Activated CD8-positive, alpha-beta T cell treated with anti-CD3 and anti-CD28 coated beads for 36 hours (primary cell): ENCODE measurements at places on chromosomes 6 and 20. TPM values are rescaled to one million over a fixed set of nuclear protein-coding genes. Genes with fewer than 3 reads are reported as not detected.
A peak's percentile ranks its signal among the peaks of the same experiment; 100 is the strongest.

GRCh38 chr6:152094992-152095592 lies 287.6 kb downstream of the ESR1 start:
- peak; percentile 59 for DNase-seq
- H3K27ac ChIP-seq, result no peak overlapping the region
- no peaks in the 10 kb centered on the region for H3K36me3 ChIP-seq

Gene RAET1L
- not detected for total RNA-seq

Gene WFDC10B
- total RNA-seq, result not detected

GRCh38 chr6:137036566-137037300 lies 8.0 kb downstream of the IL20RA start:
- DNase-seq, result no peak
- H3K36me3 ChIP-seq, result no peaks in the 10 kb centered on the region
- H3K27me3 ChIP-seq, result peaks cover 49% of the 10 kb centered on the region
- no peak overlapping the region for H3K27ac ChIP-seq

- no peak for DNase-seq
- H3K4me3 ChIP-seq, result no peak overlapping the region
- H3K36me3 ChIP-seq, result no peaks in the 10 kb centered on the region
- no peak overlapping the region for H3K27ac ChIP-seq
- H3K4me1 ChIP-seq, result no peaks in the 10 kb centered on the region
- H3K27me3 ChIP-seq, result no peaks in the 10 kb centered on the region
Observed at GRCh38 chr20:57047281-57048026, 219.0 kb downstream of the BMP7 start.

DNA sequence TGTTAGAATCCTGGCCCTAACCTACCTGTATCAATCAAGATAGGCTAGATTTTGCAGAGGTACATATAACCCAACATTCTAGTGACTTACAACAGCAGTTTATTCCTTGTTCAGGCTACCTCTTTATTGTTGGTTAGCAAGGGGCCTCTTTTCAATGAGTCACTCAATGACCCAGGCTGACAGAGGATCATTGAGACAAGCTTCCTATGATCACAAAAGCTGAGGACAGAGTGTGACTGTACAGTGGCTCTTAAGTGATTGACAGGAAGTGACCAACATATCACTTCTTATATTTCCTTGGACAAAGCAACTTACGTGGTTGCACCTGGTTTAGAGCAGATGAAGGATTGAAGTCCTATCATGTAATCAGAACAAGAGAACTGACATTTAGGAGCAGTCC lies 740.9 kb downstream of the FRK start:
- no peak overlapping the region for H3K4me3 ChIP-seq
- H3K27me3 ChIP-seq, result no peaks in the 10 kb centered on the region
- DNase-seq, result no peak
- no peaks in the 10 kb centered on the region for H3K4me1 ChIP-seq
- no peaks in the 10 kb centered on the region for H3K36me3 ChIP-seq

GRCh38 chr20:1783245-1783644 lies 112.0 kb upstream of the SIRPA start:
- no peak overlapping the region for H3K4me3 ChIP-seq
- no peaks in the 10 kb centered on the region for H3K36me3 ChIP-seq
- H3K27me3 ChIP-seq, result peaks cover 26% of the 10 kb centered on the region
- no peaks in the 10 kb centered on the region for H3K4me1 ChIP-seq
- DNase-seq, result no peak

Gene RNF144B
- 1.9 TPM for total RNA-seq

DNA sequence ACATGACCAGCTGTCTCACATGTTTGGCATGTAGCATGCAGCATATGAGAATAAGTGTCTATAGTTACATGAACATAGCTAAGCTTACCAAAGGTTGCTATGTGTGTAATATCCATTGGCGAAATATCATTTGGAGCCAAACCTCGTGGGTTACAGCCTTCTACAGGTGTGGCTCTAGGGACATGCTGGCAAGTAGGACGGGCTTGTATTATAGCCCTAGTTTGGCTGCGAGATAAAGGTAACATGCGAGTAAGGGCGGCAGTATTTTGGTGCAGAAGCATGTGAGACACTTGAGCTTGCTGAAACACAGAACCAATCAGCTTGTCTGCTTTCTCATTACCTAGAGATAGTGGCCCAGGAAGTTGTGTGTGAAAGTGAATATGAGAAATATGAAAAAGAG lies 6.5 kb upstream of the ABHD12 start:
- no peaks in the 10 kb centered on the region for H3K27me3 ChIP-seq
- no peaks in the 10 kb centered on the region for H3K4me1 ChIP-seq
- H3K36me3 ChIP-seq, result no peaks in the 10 kb centered on the region
- H3K4me3 ChIP-seq, result no peak overlapping the region

GRCh38 chr6:76026101-76026500 lies 46.4 kb downstream of the IMPG1 start:
- H3K27me3 ChIP-seq, result no peaks in the 10 kb centered on the region
- H3K4me3 ChIP-seq, result no peak overlapping the region
- no peak overlapping the region for H3K27ac ChIP-seq
- no peaks in the 10 kb centered on the region for H3K4me1 ChIP-seq
- no peaks in the 10 kb centered on the region for H3K36me3 ChIP-seq

GRCh38 chr6:145904391-145904790 lies 59.8 kb downstream of the SHPRH start:
- DNase-seq, result no peak
- no peaks in the 10 kb centered on the region for H3K27me3 ChIP-seq
- H3K4me3 ChIP-seq, result no peak overlapping the region
- H3K4me1 ChIP-seq, result peaks cover 5% of the 10 kb centered on the region

GRCh38 chr6:46618726-46619125 lies 33.9 kb downstream of the CYP39A1 start:
- no peaks in the 10 kb centered on the region for H3K4me1 ChIP-seq
- peaks cover 33% of the 10 kb centered on the region for H3K27me3 ChIP-seq
- no peak overlapping the region for H3K27ac ChIP-seq
- DNase-seq, result no peak
- H3K4me3 ChIP-seq, result no peak overlapping the region

Gene OR12D3
- total RNA-seq, result not detected

DNA sequence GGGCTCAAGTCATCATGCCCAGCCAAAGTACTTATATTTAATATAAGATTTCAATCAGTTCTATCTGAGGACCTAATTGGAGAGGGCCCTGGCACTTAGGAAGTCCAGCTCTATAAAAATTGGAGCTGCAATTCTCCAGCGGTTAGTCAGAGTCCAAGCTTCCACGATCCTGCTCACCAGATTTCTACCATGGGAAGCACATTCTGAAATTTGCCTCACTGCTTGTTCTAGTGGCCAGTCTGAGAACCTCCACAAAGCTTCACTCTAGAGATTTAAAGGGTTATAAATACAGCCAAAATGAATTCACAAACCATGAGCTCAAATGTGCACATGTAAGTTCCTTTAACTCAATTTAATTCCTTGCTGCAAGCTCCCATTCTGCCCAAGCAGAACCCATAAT lies 33.5 kb downstream of the PNLDC1 start:
- peaks cover 23% of the 10 kb centered on the region for H3K4me1 ChIP-seq
- no peaks in the 10 kb centered on the region for H3K27me3 ChIP-seq
- H3K36me3 ChIP-seq, result no peaks in the 10 kb centered on the region
- no peak for DNase-seq
- H3K4me3 ChIP-seq, result no peak overlapping the region

Gene MUC21
- not detected for total RNA-seq
